ENCODE measurements at places on chromosomes 12 and 14. TPM values are rescaled to one million over a fixed set of nuclear protein-coding genes. Genes with fewer than 3 reads are reported as not detected.

The RERGL gene
- total RNA-seq, result not detected

The STON2 gene
- 0.91 TPM for total RNA-seq

The SERPINA12 gene
- total RNA-seq, result not detected

The ABCC9 gene
- not detected for total RNA-seq

The PPP4R4 gene
- total RNA-seq, result 0.27 TPM

The SIRT4 gene
- total RNA-seq, result 0.80 TPM

The A2M gene
- 0.57 TPM for total RNA-seq

The ACIN1 gene
- total RNA-seq, result 98.6 TPM

The RND1 gene
- total RNA-seq, result 14.4 TPM

The RD3L gene
- total RNA-seq, result not detected

The TRHDE gene
- total RNA-seq, result 0.09 TPM

The CLEC12A gene
- total RNA-seq, result not detected

The KITLG gene
- 11.9 TPM for total RNA-seq

The PLCZ1 gene
- not detected for total RNA-seq

The OTOGL gene
- not detected for total RNA-seq

The CCDC77 gene
- total RNA-seq, result 15.9 TPM
